IMR-90 (cell line): ENCODE measurements at places on chromosomes 7 and 10. TPM values are rescaled to one million over a fixed set of nuclear protein-coding genes. Genes with fewer than 3 reads are reported as not detected.

DNA sequence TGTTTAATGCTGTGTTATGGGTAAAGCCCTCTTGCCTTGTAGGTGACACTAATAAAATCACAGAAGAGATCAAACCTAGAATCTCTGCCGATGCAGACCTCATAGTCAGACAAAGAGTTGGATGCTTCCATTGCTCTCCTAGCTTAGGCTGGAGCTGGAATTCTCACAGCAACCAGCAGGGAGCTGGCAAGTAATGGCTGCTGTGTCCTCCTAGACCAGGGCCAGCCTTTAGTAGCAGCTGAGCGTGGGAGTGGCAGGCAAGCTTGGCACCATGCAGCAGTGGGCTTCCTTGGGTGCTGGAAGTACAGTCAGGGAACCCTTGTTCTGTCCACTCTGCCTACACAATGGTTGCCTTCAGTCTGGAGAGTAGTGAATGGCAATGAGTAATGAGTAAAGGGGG lies 598.3 kb upstream of the GALNT17 start:
- no peak for DNase-seq

DNA sequence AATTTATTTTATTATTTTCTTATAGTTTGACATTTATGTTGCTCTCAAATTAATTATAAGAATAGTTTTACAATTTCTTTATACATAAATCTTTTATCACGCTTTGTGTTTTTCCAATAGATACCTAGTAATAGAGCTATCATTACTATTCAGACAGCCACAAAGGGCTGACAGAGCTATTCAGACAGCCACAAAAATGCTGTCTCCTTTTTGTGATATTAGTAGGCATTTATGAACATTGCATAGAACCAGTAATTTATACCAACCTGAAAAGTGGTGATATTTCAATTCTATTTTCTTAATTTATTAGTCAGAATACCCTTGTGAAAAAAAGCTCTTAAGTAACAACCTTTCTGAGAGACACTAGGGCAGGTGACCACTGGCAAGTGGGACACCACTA lies 34.2 kb upstream of the IGFBP3 start:
- DNase-seq = no peak

DNA sequence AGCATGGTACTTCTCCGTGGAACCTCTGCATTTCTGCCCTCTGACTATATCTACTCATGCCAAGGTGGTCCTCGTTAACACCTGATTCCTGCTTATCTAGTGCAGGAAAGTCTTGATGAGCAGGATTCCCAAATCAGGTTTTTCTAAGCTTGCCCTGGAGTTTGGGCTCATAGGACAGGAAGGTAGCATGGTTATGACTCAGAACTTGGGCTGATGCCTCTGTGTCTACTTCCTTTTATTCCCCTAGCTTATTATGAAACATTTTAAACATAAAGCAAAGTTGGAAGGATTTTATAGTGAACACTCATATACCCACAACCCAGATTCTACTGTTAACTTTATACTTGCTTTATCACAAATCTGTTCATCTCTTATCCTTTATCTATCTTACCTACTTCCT lies 5.6 kb downstream of the SUFU start:
- DNase-seq = peak; percentile 80

GRCh38 chr7:150428671-150429451 lies 21.6 kb upstream of the GIMAP8 start:
- peak; percentile 92 for DNase-seq

GRCh38 chr7:69318794-69319193 lies 279.5 kb upstream of the AUTS2 start:
- no peak for DNase-seq

DNA sequence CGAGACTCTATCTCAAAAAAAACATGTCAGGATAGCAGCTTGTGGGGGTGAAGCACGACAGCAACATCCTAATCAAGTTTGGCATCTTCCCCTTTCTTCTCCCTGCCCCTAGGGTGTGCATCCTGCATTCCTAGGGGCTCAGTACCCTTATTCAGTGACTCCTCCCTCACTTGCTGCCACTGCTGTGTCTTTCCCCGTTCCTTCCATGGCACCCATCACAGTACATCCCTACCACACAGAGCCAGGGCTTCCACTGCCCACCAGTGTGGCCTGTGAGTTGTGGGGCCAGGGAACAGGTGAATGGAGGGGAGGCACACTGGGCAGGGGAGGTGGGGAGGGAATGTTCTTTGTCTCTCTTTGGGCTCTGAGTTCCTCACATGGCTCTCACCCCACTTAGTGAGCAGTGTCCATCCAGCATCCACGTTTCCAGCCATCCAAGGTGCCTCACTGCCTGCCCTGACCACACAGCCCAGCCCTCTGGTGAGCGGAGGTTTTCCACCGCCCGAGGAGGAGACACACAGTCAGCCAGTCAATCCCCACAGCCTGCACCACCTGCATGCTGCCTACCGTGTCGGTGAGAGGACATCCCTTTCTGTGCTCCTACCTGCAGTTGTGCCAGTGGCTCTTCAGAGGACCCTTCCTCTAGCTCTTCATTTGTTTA lies 11.4 kb downstream of the NDST2 start:
- DNase-seq = no peak

DNA sequence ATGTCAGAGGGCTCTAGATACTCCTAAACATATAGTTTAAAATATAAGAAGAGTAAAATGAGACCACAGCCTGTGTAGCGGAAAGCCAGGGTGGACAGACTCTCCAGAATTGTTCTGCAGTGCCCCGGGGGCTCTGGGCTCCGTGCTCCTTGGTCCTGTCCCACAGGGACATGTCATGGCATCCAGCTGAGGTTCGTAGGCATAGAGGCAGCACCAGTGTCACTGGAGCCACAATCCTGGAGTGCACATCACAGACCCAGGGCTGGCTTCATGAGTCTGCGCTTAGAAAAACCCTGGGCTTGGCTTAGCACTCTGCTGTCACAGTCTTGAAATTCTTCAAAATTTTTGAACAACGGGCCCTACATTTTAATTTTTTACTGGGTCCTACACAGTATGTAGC lies 280.4 kb upstream of the ZNF32 start:
- DNase-seq = no peak

- DNase-seq = no peak
Measured at GRCh38 chr7:120695848-120696247, 162.1 kb downstream of the TSPAN12 start.

Gene ARMS2
- not detected in 2 replicates for polyA plus RNA-seq

Gene ANKRD30A
- polyA plus RNA-seq = not detected in 2 replicates

Gene OR6V1
- polyA plus RNA-seq = not detected in 2 replicates
